ENCODE measurements at places on chromosomes 12 and 14. TPM values are rescaled to one million over a fixed set of nuclear protein-coding genes. Genes with fewer than 3 reads are reported as not detected.

Gene TRMT61A
- 8.8 TPM for total RNA-seq

DNA sequence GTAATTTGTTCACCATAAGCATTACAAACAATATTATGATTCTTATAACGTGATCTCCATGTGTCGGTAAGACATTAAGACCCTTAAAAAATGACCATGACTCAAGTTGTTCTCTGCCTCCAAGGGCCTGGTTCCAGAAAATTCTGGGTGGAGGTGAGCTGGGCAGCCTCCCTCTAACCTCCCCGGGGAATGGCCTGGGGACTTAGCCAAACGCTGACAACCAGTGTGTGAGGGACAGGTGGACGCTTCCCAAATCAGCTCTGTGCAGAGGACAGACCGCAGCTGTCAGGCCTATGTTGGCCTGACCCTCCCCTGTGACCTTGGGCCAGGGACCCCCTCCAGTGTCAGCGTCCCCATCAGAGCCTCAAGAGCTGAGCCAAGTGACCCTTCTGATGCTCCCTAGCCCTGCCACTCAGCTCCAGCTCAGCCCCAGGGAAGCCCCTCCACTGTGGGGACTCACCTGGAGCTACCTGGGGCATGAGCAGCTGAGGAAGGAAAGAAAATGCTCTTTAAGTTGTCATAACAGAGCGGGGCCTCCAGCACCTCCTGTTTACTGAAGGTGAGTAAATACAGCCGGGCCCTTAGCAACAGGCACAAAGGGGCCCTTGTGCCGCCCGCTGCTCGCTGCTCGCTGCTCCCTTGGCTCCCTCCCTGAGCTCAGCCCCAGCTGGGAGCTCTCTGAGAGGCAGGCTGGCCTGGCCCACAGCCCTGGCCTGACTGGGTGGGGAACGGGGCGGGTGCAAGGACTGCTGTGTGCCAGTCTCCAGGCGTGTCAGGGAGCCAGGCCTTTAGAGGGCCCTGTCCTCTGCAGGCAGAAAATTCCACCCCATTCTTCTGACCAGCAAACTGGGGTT, 116.6 kb downstream of the CALM1 start:
- DNase-seq, result peak; percentile 81

- DNase-seq, result no peak
These were observed 328.3 kb upstream of the DIO3 start for GRCh38 chr14:101233021-101233366.

Gene HAL
- 0.51 TPM for total RNA-seq

DNA sequence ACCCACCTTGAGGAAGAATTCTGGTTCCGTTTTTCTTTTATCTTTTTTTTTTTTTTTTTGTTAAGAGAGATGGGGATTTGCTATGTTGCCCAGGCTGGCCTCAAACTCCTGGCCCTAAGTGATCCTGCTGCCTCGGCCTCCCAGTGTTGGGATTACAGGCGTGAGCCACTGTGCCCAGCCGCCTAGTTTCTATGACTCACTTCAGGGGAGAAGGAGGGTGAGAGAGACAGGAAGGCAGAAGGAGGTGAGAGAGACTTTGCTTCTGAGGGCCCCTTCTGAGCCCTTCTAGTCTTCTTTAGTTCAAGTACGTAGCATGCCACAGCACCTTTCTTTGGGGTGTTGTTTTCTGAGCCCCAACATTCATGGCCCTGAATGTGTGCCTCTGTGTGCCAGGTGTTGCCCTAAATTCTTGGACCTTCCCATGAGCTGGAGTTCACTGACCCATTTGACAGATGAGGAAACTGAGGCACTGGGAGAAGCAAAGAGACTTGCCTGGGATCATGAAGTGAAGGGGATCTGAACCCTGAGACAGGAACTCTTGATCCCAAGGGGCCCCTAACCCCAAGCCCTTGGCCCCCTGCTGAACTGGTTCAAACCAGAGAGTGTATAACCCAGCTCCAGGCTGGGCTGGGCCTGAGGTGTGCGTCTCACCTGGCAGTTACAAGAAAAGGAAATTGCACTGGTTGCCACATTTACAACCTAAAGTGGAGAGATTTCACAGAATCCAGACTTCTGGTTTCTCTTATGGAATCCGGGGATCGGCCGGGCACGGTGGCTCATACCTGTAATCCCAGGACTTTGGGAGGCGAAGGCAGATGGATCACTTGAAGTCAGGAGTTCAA, 20.8 kb downstream of the SH2B3 start:
- no peak for DNase-seq

Gene CHGA
- total RNA-seq, result 0.52 TPM

Gene ITGB7
- 3.5 TPM for total RNA-seq

Gene MYF6
- total RNA-seq, result not detected

DNA sequence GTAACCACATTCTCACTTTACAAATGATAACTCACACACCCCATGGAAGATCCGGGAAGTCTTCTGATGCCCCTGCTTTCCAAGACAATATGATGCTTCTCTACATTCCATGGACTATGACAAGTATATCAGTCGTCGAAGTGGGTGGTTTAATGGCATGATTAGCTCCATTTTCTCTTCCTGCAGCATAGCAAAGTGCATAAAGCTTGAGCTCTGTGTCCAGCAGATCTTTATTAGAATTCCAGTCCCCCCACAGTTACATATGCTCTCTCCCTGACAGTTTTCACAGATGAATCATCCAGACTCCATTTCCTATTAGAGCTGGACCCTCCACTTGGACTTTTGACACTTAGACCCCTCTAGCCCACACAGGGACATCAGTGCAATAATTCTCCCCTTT, 174.9 kb downstream of the BCAT1 start:
- no peak for DNase-seq

Gene TAS2R20
- total RNA-seq, result 5.7 TPM

DNA sequence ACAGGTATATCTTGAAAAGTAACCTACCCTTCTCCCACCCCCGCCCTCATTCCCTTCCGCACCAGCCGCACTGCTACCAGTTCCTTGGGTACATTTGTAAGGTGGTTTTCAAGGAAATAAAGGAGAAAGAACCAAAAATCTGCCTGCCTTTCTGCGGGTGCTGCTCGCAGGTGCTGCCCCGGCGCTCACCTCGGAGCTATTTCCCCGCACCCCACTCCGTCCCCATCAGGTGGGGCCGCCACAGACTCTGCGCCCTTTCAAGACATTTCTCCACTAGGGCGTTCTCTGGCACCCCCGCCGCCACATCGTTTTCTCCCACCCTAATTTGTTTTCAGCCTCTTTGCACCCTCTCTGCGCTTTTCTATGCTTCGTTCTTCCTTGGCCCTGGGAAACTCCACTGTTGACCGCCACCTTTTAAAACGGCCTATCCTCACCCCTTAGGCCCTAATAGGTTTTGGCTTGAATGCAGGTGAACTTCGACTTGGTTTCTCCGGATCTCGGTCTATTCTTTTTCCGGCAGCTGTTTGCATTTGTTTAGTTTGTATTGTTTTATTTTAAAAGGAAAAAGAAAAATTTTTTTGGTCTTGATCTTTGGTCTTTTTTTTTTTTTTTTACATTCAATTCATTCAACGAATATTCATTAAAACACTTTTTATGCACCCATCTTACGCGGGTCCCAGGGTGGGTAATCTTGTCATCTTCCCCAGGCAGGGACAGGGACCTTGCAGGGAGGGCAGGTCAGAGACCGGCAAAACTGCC, 3.0 kb downstream of the VSX2 start:
- DNase-seq, result no peak

DNA sequence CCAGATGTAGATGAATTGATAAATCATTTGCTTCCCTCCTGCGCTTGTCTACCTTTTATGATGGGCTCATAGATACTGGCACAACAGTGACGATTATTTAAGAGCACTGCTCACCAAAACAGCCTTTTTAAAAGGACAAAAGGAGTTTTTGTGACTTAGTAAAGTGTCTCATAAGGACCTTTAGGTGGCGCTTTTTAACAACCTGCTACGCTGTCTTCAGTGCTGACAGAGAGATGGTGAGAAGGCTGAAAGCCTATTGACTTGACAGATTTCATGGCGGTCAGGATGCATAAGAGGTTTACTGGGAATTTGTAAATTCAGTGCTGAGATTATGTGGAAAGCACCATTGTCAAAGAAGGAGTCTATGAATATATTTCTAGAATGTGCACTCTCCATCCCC, 87.6 kb downstream of the SLC15A5 start:
- DNase-seq, result peak; percentile 38

DNA sequence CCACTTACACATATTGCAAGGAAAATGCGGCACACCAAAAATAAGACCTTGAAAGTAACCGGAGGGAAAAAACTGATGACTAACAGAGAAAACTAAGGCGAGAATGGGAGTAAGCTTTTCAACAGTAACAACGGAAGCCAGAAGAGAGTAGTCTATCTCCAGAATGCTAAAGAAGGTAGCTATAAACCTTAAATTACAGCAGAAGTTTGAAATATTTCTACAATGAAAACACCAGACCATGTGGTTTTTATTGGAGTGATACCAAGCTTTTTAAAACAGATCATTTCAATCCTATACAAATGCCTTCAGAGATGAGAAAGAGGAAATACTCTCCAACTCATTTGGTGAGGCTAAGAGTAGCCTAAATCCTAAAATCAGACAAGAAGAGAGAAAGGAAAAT, 209.5 kb downstream of the ANO6 start:
- DNase-seq, result no peak

Gene CMA1
- not detected for total RNA-seq

Gene PDE3A
- not detected for total RNA-seq

Gene HHIPL1
- 0.38 TPM for total RNA-seq

Gene FSCB
- total RNA-seq, result not detected

DNA sequence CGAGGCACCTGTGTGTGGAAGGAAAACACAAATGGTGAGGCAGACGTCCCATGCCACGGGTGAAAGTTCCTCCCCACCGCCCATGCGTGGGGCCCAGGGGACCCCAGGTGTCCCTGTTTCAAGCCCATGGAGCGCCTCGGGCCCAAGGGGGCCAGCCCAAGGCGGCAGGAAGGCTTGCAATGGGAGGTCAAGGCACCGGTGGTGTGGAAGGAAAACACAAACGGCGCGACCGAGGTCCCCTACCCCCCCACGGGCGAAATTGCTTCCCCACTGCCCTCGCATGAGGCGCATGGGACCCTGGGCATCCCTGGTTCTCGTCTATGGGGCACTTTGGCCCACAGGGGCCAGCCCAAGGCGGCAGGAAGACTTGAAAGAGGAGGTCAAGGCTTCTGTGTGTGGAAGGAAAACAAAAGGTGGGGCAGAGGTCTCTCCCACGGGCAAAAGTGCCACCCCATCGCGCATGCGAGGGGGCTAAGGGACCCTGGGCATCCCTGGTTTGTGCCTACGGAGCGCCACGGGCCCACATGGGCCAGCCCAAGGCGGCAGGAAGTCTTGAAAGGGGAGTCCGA, 379.4 kb downstream of the ALG10 start:
- no peak for DNase-seq

- DNase-seq, result no peak
These were observed 333.7 kb upstream of the FKBP4 start for GRCh38 chr12:2461046-2461445.

Gene SERPINA5
- total RNA-seq, result 1.7 TPM

- DNase-seq, result no peak
These were observed 51.4 kb downstream of the FBXW8 start for GRCh38 chr12:116962197-116962596.

GRCh38 chr12:109232731-109233130, 76.4 kb downstream of the FOXN4 start:
- DNase-seq, result no peak

DNA sequence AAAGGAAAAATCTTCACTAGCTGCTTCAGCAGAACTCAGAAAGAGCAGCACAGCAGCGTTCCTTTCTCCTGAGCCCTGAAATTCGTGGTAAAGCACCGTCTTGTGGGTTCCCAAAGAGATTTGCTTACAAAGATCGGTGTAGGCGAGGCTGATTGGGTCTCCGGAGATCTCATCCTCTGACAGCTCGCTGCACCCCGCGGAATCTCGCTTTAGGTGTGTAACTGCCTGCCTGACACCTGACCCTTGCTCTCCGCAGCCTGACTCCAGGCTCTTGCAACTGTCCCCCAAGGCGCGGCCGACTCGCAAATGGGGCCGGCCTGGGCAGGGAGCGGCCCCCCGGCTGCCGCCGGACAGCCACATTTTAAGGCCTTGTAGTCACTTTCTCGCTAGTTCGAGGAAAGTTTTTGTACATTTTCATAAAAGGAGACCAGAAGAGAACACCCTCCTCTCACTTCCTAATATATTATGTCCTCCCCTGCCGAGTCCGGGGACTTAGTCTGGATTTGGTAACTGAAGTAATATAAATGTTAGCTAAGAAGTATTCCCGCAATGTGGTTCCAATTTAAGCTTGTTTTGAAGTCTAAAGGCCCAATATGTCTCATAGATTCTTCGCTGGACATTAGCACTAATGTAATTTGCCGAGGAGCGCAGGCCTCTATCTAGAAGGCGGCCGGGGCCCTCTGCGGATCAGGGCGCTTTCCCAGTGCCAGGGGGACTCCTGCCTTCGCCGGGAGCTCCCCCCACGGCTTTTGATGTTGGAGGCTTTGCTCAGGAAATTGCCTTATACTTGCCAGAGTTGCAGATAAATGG, 177.3 kb upstream of the CDKN3 start:
- no peak for DNase-seq

DNA sequence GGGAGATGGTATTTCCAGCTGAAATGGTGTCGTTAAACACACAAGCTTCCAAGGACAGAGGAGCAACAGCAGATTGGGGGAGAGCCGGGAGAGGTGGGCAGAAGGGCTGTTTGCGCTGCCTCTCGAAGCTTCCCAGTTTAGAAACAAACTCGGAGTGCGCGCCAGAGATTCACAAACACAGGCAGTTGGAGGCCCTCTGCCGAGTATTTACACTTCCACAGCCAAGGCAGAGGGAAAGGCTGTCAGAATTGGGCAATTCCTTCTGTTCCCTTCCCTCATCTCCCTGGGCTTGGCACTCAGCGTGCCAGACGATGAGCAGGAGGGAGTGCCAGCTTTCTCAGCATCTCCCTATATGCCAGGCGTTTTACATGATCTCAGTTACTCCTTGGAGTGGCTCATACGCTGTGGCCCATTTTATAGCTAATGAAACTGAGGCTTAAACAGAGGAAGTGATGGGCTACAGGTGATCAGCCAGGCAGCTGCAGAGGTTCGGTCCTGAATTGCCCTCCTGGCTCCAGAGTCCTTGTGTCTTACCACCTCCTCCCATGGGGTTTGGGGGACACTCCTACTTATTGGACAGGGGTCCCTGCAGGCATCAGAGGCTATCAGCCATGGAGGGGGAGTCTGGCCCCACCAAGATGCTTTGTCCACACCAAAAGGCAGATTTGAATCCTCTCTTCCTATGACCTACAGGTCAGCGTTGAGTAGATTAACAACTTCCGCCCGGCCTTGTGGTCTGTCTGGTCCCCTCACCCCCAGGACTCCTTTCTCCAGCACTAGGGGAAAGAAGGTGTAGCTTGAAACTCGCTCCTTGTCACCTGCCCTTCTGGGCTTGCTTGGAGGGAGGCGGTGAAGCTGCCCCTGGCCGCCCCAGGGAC, 3.1 kb downstream of the FAM222A start:
- DNase-seq, result no peak

DNA sequence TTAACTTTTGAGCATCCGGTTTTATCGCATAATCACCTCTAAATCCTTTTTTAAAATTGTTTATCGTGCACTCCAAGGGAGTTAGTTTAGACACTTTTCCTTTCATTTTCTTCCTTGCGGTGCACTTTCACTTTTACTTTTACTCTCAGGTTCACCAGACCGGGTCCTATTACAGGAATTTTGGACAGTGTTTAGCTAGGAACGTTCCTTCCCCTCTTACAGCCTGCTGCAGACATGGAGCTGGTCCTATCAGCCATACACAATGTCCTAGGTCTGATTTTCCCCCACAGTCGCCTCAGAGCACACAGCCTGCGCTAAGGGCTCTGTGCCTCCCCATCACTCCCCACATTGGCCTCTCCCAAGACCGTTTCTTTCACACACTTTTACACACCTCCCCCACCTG, 103.9 kb downstream of the ALG10 start:
- no peak for DNase-seq
